Brain (organoid and tissue), 16 donors: ENCODE measurements at places on chromosomes 1 and 21. TPM values are rescaled to one million over a fixed set of nuclear protein-coding genes. Genes with fewer than 3 reads are reported as not detected.

KCNJ10 gene
- polyA plus RNA-seq = 79.9 TPM

NOS1AP gene
- 4.9 TPM for polyA plus RNA-seq

MRTO4 gene
- 36.2 TPM for polyA plus RNA-seq

CELA3A gene
- not detected for polyA plus RNA-seq

CYYR1 gene
- 3.0 TPM for polyA plus RNA-seq

VSIG8 gene
- polyA plus RNA-seq = not detected

PIK3R3 gene
- polyA plus RNA-seq = 43.0 TPM

CLDN14 gene
- polyA plus RNA-seq = not detected

NBPF4 gene
- polyA plus RNA-seq = not detected

CYP4Z1 gene
- polyA plus RNA-seq = not detected

SMIM12 gene
- polyA plus RNA-seq = 46.0 TPM

HFM1 gene
- 0.39 TPM for polyA plus RNA-seq

LENEP gene
- not detected for polyA plus RNA-seq

LCE2C gene
- polyA plus RNA-seq = not detected

ZNF648 gene
- not detected for polyA plus RNA-seq

PBX1 gene
- 72.1 TPM for polyA plus RNA-seq

TTC39A gene
- 4.8 TPM for polyA plus RNA-seq

EPHB2 gene
- 29.6 TPM for polyA plus RNA-seq

SPATA17 gene
- polyA plus RNA-seq = 2.3 TPM

CCDC185 gene
- not detected for polyA plus RNA-seq

KCNA3 gene
- 4.5 TPM for polyA plus RNA-seq
